ENCODE measurements at places on chromosomes 2 and 18.
A peak's percentile ranks its signal among the peaks of the same experiment; 100 is the strongest.

DNA sequence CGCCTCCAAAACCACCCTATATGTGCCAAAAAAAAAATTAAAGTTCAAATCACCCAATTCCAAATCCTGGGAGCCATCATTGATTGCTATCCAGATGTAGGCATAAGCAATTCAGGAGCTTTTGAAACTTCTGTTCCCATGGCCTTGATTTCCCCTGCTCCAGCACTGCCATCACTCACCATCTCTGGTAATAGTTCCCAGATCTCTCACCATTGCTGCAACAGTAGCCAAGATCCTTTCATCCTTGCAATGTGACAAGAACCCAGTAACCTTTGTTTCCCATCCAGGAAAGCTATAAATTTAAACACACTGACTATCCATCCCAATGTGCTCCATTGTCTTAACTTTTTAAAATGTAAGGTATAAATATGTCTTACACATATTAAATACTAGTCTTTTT, 155.4 kb downstream of the PDE11A start:
- DNase-seq: no peak

- no peak for DNase-seq
Measured at GRCh38 chr2:39772086-39772811, 6.8 kb downstream of the THUMPD2 start.

- no peak for DNase-seq
Measured at GRCh38 chr18:49768051-49768391, 45.3 kb downstream of the ACAA2 start.

DNA sequence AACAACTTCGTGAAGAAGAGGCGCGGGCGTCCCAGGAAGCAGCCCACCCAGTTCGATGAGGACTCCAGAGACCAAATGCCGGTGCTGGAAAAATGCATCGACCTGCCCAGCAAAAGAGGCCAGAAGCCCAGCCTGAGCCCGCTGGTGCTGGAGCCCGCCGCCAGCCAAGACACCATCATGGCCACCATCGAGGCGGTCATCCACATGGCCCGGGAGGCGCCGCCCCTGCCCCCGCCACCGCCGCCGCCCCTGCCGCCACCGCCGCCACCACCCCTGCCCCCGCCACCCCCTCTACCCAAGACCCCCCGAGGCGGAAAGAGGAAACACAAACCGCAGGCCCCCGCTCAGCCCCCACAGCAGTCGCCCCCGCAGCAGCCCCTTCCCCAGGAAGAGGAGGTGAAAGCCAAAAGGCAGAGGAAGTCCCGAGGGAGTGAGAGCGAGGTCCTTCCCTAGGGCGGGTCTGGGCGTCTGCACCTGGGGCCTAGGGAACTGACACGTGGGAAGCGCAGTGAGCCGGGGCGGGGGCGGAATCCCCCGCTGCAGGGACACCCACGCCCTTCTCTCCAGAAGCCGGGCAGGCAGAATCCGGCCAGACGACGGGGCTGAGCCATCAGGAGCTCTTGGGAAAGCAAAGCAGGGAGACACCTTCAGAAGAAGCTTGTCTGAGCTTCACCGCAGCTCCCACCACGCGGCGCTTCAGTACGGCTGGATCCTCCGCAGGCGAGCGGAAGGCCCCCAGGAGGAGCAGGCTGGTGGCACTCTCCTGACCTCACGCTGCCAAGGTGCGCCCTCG, 382.8 kb downstream of the SETBP1 start:
- no peak for DNase-seq

GRCh38 chr2:173984866-173985604, 19.9 kb upstream of the SP3 start:
- DNase-seq: no peak

DNA sequence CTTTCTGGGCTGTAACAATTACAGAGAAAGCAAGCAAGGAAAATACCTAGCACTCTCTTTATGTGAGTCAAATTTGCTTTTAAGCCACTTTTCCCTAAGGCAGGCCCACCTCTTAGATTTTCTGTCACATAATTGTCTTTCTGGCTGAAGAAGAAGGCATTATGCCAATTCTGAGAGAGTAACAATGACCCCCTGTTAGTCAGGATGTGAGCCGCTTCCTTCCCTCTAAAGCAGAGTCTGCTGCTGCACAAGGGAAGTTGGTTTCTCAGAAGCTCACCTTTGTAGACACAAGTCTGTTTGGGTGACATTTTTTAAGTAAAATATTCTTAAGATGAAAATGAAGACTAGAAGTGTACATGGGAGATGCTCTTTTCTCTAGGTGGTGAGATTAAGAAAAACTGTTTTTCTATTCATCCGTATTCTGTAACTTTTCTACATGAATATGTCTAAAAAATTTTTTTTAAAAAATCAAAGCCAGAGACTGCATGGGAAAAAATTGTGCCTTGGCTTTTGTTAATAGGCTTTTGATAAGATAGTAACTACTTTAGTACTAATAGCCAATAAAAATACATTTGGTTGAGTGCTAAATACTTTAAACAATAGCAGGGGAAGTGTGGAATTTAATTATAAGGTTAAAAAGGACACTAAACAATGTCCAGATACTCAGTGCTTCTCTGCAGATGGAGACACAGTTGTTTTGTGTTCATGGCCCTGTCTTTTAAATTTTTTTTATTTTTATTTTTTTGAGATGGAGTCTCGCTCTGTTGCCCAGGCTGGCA, 33.4 kb upstream of the VPS54 start:
- no peak for DNase-seq

GRCh38 chr2:143930891-143931290, 589.0 kb downstream of the ZEB2 start:
- DNase-seq: no peak

DNA sequence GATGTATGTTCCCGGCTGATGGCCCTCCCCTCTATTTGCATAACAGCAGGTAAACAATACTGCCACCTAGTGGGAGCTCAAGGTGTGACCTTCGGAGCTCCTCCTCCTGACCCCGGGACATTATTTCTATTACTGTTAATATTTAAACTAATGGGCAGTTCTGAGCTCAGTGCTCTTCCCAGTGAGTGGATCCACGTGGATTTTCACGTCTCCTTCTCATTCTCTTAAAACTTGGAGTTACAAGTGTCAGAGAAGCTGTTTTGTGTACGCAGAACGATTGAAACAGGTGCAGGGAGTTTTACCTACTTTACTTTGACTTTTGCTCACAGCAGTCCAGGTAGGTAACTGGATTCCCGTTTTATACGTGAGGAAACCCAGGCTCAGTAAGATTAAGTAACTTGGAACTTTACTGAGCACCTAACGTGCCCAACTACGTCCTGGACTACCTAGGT, 127.3 kb downstream of the PRKCE start:
- DNase-seq: peak; percentile 59
